HS-5 (cell line): ENCODE measurements at places on chromosomes 7 and 10.

DNA sequence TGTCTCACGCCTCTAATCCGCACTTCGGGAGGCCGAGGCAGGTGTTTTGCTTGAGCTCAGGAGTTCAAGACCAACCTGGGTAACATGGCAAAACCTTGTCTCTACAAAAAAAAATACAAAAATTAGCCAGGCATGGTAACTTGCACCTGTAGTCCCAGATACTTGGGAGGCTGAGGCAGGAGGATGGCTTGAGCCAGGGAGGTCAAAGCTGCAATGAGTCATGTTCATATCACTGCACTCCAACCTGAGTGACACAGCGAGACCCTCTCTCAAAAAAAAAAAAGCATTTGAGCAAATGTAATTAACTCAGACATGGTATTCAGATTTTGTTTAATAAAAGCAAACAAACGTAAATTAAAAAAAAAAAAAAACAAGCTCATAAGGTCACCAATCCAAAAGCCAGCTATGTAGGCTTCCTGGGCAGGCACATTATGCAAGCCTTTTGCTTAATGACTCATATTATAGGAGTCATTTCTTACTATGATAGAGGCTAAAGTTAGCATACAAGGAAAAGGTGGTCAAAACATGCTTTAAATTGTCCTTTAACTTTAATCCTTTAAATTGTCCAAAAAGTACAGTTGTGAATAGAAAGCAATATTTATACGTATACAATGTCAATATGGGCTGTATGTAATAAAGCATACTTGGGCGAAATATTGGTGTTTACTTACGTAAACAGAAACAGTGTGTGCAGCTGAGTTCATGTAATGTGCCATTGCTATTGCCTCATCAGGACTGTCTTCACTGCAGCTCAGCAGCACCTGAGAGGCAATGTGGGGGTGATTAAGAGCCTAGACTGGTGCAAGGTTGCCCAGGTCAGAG, 13.0 kb downstream of the AKR1D1 start:
- peak; percentile 14 for DNase-seq

- DNase-seq = no peak
Observed at GRCh38 chr10:88450201-88450600, 132.9 kb downstream of the RNLS start.

DNA sequence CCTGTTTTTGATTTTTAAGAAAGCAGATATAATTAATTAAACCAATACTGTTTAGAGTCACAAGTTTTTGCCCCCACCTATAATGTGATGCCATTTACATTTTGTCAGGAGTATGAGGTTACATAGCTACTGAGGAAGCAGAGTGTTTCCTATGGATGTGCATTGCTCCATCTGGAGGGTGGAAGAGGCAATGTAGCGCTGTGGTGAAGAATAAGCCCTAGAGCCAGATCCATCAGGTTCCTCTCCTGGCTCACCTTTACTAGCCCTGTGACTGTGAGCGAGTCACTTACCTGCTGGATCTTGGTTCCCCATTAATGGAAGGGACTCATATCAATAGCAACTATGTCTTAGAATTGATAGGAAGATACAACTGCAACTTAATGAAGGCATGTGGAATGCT, 216.0 kb downstream of the GPAM start:
- no peak for DNase-seq

- DNase-seq = peak; percentile 88
Observed at GRCh38 chr7:33873981-33874750, 31.2 kb upstream of the BMPER start.

GRCh38 chr7:93055543-93056107, 62.2 kb downstream of the SAMD9 start:
- DNase-seq = no peak

DNA sequence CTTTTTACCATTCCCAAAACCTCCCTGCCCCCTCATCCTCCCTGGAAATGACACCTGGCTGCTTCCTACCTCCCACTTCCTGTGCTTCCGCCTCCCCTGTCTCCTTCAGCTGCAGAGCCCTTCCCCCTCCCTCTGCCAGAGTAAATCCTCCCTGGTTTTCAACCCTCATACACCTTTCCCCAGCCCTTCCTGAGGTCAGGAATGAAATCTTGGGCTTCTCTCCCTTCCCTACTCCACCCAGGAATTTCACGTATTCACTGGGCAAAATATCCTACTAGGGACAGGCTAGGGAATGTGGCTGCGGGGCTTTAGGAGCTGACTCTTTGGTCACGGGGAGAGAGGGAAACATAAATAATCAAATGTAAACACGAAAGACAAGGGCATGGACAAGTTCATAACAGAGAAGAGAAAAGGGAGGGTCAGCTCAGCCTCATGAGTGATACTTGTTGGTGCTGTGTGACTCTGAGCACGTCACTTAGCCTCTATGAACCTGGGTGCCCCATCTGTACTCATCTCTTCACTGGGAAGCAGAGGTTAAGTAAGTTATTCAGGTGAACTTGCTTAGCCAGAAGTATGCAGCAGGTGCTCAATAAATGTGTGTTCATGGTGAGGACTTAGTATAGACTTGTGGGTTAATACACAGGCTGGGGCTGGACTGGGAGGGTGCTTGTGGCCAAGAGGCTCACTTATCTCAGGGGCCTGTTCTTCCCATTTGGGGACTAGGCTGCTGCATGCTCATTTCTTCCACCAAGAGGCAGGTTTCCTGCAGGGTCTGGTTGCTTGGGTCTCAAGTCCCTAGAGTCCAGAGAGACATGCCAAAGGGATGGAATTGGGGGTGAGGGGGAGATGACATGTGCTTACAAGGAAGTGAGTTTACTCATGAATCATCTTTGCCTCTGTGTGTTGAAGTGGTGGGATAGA, 10.0 kb upstream of the DUSP5 start:
- no peak for DNase-seq

GRCh38 chr10:91893051-91893450, 16.2 kb downstream of the FGFBP3 start:
- DNase-seq = no peak

DNA sequence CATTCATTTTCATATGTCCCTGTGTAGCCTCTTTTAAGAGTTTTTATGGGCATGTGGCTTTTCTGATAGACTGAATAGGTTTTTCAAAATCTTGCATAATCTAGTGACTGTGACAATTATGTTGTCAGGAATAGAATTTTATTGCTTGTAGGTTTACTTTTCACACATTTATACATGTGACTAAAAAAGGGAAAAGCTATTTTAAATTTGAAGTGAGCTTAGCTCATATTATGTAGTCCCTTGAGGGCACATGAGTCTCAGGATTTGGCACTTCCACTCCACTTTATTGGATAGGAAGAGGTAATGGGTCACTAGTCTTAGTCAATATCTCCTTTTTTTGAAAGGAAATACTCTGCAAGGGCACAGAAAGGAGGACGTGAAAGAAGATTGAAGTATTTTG, 247.3 kb downstream of the SUGCT start:
- DNase-seq = no peak

- no peak for DNase-seq
Observed at GRCh38 chr7:51482976-51483375, 166.4 kb upstream of the COBL start.

- DNase-seq = no peak
Observed at GRCh38 chr7:284762-285722, 4.9 kb upstream of the FOXL3 start.

GRCh38 chr10:123149162-123149567, 1.2 kb downstream of the HMX2 start:
- DNase-seq = no peak

DNA sequence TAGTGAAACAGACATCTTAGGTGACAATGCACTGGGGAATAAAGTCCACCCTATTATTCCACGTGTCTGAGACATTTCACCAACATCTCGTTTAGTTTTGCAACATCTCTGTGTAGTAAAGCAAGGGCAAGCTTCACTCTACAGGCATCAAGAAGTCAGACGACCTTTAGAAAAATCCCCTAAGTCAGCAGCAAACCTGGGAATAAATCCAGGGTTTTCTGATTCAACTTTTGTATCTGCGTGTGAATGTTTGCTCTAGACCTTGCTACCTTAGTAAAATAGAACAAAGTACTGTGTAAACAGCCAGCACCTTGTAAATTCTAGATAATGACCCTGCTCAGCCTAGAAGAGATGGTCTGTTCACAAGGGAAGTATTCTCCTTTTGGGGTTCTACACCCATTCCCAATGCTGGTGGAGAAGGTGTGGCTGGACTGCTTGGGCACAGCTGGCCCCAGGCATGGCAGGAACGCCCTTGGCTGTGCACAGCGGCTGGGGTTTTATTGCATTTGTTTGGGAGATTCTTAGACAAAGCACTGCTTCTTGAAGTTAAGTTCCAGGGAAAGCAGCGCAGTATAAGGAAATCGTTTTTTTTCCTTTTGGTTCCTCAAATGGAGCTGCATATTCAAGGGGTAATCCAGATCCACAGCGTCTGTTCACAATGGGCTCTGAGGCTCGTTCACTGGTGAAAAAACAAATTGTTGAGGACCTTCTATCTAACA, 38.3 kb upstream of the GALNTL5 start:
- no peak for DNase-seq

DNA sequence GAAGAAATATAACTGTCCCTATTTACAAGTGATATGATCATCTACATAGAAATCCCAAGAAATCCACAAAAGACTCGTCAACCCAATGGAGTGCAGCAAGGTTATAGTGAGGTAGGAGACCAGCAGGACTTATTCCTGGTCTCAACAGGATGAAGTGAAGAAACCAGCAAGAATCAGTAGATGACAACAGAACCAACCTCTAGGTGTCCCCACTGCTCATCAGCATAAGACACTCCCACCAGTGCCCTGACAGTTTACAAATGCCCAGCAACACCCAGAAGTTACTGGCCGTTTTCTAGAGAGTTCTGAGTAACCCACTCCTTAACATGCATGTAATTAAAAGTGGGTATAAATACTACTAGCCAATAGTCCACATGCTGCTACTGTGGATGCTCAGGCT, 470.5 kb upstream of the LRRTM3 start:
- no peak for DNase-seq

DNA sequence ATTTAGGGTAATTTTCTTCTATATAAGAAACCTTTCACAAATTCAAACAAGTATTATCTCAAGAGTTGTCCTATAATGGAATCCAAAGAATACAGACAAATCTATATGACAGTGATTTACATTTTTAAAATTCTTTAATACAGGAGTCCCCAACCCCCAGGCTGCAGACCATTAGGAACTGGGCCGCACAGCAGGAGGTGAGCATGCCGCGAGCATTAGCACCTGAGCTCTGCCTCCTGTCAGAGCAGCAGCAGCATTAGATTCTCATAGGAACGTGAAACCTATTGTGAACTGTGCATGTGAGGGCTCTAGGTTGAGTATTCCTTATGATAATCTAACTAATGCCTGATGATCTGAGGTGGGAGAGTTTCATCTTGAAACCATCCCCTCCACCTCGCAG, 37.7 kb downstream of the SNX13 start:
- DNase-seq = no peak

GRCh38 chr10:92598321-92598720, 5.4 kb downstream of the KIF11 start:
- no peak for DNase-seq

GRCh38 chr7:133940368-133940767, 186.8 kb upstream of the LRGUK start:
- no peak for DNase-seq

- no peak for DNase-seq
Observed at GRCh38 chr7:135234727-135235126, 1.1 kb downstream of the STRA8 start.

DNA sequence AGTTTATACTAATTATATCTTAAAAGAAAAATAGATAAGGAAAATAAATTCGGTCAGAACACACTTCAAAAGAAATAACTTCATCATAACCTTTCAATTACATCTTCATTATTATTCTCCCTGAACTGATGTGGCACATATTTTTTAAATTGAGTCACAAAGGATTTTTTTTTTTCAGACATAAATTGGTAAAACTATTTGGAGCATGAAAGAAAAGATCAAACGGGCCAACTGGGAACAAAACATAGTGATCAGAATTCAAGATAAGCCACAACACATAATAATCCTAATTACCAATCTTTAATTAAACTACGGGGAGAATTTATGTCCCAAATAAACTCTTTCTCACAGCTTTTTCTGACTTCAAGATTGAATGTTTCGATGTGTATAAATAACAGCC, 258.2 kb upstream of the MAGI2 start:
- no peak for DNase-seq

- no peak for DNase-seq
Observed at GRCh38 chr7:155104913-155105312, 34.8 kb downstream of the HTR5A start.

DNA sequence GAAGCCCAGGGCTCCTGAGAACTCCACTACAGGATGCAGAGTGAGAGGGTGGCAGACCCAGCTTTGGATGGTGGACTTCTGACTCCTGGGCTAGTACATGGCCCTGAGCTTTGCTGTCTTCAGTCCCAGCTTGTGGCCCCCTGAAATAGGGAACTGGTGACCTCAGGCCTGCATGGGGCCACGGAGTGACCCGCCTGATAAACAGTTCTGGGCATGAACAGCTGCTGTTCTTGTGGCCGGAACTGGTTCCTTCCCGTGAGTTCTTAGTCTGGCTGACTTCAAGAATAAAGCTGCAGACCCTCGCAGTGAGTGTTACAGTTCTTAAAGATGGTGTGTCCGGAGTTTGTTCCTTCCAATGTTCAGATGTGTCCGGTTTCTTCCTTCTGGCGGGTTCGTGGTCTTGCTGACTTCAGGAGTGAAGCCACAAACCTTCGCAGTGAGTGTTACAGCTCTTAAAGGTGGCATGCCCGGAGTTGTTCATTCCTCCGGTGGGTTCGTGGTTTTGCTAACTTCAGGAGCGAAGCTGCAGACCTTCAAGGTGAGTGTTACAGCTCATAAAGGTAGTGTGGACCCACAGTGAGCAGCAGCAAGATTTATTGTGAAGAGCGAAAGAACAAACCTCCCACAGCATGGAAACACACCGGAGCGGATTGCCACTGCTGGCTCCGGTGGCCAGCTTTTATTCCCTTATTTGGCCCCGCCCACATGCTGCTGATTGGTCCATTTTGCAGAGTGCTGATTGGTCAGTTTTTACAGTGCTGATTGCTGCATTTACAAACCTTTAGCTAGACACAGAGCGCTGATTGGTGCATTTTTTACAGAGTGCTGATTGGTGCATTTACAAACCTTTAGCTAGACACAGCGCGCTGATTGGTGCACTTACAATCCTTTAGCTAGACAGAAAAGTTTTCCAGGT, 268.0 kb downstream of the ZEB1 start:
- no peak for DNase-seq

- DNase-seq = no peak
Observed at GRCh38 chr10:21534604-21535493, 817 bp downstream of the MLLT10 start.

DNA sequence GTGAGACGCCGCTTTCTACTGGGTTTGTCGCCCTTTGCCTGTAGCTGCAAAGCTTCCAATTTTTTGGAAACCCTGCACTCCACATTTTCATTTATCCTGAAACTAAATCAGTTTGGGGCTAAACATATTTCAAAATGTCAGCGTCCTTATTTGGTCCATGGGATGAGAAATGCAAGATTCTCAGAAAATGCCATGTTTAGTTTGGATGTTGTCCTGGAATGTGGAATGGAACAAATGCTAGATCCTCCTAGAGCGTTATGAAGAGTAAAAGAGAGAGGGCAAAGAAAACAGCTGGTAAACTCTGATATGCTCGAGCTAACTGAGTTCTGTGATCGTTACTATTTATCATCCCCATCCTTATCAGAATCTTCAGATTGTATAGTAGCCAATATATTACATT, 236.9 kb downstream of the KLF6 start:
- no peak for DNase-seq
